ENCODE measurements at places on chromosomes 2 and 18.

DNA sequence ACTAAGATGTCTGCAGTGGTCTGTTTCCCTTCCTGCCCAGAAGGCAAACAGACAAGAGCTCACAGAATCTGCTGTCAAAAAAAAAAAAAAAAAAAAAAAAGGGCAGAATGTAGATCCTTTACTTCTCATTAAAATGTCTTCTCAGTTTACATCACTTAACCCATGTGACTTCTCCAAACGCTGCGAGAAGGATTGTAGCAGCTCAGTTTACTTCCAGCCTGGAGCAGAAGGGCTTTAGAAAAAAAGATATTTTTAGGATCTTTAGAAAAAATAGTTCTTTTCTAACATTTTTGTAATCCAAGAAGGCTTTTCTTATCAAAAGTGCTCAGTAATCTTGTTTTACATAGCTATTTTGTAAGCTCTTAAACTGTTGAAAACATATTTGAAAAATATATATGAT is 425.4 kb downstream of the CNTNAP5 start:
- H3K4me3 ChIP-seq: no peak overlapping the region
- H3K4me1 ChIP-seq: no peaks in the 10 kb centered on the region
- no peak for DNase-seq
- no peak overlapping the region for H3K27ac ChIP-seq
- H3K36me3 ChIP-seq: no peaks in the 10 kb centered on the region

- no peak for DNase-seq
- no peaks in the 10 kb centered on the region for H3K36me3 ChIP-seq
- peaks cover 7% of the 10 kb centered on the region for H3K27me3 ChIP-seq
- no peak overlapping the region for H3K4me3 ChIP-seq
These were observed 209.8 kb upstream of the CTAGE1 start for GRCh38 chr18:22627506-22627905.

- no peaks in the 10 kb centered on the region for H3K27me3 ChIP-seq
- H3K27ac ChIP-seq: no peak overlapping the region
- no peak overlapping the region for H3K4me3 ChIP-seq
- peaks cover 89% of the 10 kb centered on the region for H3K36me3 ChIP-seq
- DNase-seq: no peak
These were observed 76.0 kb downstream of the CAB39 start for GRCh38 chr2:230788554-230789175.

DNA sequence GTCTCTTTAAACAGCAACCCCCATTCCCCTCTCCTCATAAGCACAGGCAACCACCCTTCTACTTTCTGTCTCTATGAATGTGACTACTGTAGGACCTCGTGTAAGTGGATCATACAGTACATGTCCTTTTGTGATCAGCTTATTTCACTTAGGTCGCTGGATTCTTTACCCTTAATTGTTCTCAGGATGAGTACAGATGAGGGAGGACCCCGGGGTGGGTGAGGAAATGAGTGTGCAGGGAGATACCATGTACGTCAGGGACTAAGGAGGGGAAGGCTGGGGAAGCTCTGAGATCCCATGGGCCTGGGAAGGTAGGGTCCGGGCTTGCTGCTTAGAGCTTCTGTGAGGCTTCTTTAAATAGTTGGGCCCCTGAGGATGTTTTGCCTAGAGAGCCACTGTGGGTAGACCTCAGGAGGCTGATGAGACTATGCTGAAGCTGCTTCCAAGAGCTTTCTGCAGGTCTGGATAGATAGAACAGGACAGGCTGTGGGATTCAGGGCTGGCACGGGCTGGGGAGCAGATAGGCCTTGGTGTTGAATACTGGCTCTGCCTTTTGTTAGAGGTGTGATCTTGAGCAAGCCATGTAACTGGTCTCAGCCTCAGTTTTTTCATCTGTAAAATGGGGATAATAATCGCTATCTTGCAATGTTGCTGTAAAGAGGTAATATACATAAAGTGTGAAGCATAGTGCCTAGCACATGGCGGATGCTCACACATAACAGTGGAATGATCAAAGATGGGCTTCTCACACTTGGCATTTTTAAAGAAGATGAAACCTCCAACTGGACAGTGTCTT is 155.3 kb downstream of the PRKCE start:
- H3K4me3 ChIP-seq: no peak overlapping the region
- H3K27me3 ChIP-seq: peaks cover 5% of the 10 kb centered on the region
- DNase-seq: no peak
- no peaks in the 10 kb centered on the region for H3K4me1 ChIP-seq
- no peak overlapping the region for H3K27ac ChIP-seq

DNA sequence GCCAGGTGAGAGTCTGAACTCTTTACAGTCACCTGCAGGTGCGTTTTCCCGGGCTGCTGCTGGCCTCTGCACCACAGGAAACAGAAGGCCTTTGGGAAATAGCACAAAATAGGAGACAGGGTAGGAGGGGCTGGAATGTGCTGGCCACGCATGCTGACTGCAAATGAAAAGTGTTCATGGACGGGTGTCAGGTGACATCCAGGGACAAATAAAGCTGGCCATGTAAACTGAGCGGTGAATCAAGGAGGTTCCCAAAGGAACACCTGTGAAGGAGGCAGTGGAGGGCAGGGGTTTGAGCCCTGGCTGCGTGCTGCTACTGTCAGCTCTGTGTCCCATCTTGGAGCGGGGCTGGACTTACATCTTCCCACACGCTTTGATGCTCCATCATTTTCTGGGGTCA is 42.4 kb upstream of the GBX2 start:
- no peaks in the 10 kb centered on the region for H3K4me1 ChIP-seq
- H3K27ac ChIP-seq: no peak overlapping the region
- peaks cover 34% of the 10 kb centered on the region for H3K27me3 ChIP-seq
- no peaks in the 10 kb centered on the region for H3K36me3 ChIP-seq
- no peak overlapping the region for H3K4me3 ChIP-seq
- DNase-seq: no peak

- no peak overlapping the region for H3K4me3 ChIP-seq
- H3K36me3 ChIP-seq: no peaks in the 10 kb centered on the region
- H3K27ac ChIP-seq: no peak overlapping the region
- no peak for DNase-seq
These were observed 299.5 kb downstream of the DSC3 start for GRCh38 chr18:30743033-30743432.

DNA sequence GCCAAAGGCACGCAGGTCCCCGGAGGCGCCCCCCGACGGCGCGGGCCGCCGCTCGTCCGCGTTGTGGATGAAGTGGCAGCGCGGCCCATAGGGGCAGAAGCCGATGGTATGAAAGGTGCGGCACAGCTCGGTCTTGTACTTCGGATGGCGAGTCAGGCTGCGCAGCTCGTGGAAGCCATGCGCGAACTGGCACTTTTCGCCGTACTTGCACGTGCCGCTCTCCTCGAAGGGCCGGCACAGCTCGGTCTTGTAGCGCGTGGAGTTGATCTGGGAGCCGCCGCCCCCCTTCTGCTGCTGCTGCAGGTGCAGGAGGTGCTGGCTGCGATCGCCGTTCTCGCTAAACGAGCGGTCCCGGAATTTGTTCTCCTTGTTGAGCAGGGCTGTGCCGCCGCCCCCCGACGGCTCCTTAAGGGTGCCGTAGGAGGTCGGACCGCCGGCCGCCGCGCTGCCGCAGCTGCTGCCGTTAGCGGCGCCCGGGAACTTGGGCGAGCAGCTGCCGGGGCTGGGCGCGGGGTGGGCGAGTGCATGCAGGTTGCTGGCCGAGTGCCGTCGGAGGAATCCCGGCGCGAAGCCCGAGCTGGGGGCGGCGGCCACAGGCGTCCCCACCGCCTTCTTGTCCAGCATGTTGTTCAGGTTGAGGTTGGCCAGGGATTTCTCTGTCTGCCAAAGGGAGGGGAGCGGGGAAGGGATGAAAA is 1.2 kb downstream of the ZFP36L2 start:
- DNase-seq: peak; percentile 24
- H3K27me3 ChIP-seq: no peaks in the 10 kb centered on the region
- H3K4me1 ChIP-seq: peaks cover 54% of the 10 kb centered on the region
- peak overlapping the region; percentile 86 for H3K27ac ChIP-seq
- peak overlapping the region; percentile 62 for H3K4me3 ChIP-seq

- H3K4me1 ChIP-seq: no peaks in the 10 kb centered on the region
- no peaks in the 10 kb centered on the region for H3K27me3 ChIP-seq
- no peak overlapping the region for H3K4me3 ChIP-seq
- no peaks in the 10 kb centered on the region for H3K36me3 ChIP-seq
- no peak for DNase-seq
- H3K27ac ChIP-seq: no peak overlapping the region
These were observed 584.4 kb downstream of the NR4A2 start for GRCh38 chr2:155748131-155748530.

DNA sequence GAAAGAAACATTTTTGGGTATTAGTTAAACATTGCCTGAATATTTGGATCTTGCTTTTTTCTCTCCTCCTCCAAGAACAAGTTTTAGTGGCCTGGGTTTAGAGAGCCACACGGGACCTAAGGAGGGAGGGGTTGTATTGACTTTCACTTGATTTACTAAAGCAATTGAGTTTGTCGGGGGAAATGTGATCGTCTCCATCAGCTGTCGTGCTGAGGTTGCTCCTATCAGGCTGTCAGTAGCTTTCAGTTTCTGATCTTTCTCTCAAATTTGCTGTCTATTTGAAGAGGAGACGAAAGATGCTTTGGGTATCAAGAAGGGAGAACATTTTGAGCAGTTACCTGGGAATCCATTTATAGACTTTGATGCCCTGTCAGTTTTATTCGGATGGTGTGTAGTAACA is 106.0 kb downstream of the SETBP1 start:
- H3K27me3 ChIP-seq: no peaks in the 10 kb centered on the region
- H3K4me1 ChIP-seq: no peaks in the 10 kb centered on the region
- H3K27ac ChIP-seq: no peak overlapping the region
- H3K36me3 ChIP-seq: no peaks in the 10 kb centered on the region
- no peak overlapping the region for H3K4me3 ChIP-seq

DNA sequence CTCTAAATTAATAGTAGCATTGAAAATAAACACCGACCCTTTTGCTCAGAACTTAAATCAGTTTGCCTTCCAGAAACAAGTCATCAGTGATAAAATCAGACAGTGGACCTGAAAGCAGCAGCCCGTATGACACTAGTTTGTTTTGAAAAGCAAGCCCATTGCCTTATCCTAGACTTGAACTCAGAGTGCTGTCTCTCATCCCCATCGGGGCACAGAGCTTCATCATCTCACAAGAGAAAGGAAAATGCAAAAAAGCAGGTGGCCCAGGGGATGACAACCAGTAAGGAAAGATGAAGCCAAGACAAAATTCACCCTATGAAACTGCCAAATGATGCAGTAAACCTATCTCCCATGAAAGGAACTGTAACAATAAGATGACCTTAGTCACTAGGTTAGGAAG is 71.2 kb downstream of the CERKL start:
- H3K36me3 ChIP-seq: no peaks in the 10 kb centered on the region
- DNase-seq: no peak
- no peak overlapping the region for H3K4me3 ChIP-seq
- no peak overlapping the region for H3K27ac ChIP-seq

GRCh38 chr2:239512054-239512453 is 111.2 kb upstream of the HDAC4 start:
- no peaks in the 10 kb centered on the region for H3K27me3 ChIP-seq
- DNase-seq: no peak
- H3K36me3 ChIP-seq: no peaks in the 10 kb centered on the region

DNA sequence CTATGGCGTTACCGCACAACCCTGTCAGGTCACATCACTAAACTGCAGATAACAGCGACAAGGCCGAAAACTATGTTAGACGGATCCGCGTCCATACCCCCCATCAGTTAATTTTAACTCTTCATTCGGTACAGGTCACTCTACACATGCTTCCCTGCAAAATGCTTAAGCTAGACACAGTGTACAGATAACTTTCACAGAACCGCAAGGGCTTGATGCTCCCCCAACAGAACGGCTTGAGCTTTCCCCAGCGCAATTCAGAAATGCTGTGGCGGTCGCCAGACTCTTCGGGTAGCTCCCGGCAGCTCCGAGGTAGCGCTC is 283 bp upstream of the RBBP8 start:
- H3K4me3 ChIP-seq: peak overlapping the region; percentile 79
- peaks cover 14% of the 10 kb centered on the region for H3K36me3 ChIP-seq
- H3K27ac ChIP-seq: peak overlapping the region; percentile 86
- no peaks in the 10 kb centered on the region for H3K27me3 ChIP-seq
- no peak for DNase-seq
- peaks cover 5% of the 10 kb centered on the region for H3K4me1 ChIP-seq
